ENCODE measurements at places on chromosomes 7 and 10.

DNA sequence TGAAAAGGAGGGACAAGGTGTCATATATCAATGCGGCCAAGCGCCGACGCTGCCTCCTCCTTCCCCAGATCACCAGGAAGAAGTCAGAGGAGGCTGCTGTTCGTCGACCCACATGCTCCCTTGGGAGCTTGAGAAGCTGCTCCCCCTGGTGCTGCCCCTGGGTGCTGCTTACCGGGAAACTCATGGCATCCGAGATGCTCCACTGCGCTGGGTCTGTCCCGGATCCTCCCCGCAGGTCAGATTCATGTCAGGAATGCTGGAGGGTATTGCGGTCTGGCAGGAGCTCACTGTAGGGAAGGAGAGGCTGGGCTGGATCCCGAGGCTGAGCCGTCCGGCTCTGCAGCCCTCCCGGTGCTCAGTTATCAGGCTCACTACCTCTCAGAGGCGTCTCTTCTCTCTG, 123.7 kb upstream of the FAM20C start:
- no peak for DNase-seq

- DNase-seq = no peak
Observed at GRCh38 chr7:91559947-91560346, 295.7 kb downstream of the FZD1 start.

- DNase-seq = peak; percentile 69
Observed at GRCh38 chr7:92246360-92247101, 757 bp downstream of the ANKIB1 start.

DNA sequence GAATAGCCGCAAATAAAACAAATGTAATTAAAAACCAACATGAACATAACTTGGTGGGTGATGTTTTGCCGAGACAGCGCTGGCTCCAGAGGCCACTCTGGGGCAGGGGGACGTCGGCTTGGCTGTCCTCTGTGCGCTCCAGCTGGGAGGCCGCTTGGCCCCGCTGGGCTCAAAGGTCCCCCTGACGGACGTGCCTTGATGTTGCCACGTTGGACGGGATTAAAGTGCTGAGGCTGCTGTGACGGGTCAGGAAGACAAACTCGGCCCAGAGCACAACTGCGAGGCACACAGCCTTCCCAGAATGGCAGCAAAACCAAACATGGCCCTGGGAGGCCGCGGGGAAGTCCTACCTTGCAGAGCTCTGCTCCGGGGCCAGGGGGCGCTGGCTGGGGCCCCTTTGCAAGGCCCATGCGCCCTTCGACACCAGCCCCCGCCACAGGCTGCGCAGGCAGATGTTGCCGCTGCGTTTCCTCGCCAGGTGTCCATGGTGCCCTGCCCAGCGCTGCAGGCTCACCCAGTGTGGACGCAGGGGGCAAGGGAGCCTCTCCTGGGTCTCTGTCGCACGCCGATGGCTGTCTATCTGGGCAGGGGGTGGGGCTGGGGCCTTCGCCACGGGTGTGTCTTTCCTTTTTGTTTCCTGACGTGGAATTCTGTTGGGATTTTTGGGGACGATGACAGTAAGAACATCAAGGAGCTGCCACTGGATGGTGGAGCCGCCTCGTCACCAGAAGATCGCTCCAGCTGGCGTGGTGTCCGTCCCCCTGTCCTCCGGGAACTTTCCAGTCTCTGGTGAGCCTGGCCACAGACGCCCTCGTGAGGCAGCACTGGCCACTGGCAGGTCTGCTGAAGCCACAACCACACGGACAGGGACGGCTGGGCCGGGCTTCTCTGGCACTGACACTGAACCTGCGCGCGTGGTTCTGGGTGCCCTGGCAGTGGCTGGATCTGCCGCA, 99.6 kb upstream of the DIP2C start:
- DNase-seq = peak; percentile 15

DNA sequence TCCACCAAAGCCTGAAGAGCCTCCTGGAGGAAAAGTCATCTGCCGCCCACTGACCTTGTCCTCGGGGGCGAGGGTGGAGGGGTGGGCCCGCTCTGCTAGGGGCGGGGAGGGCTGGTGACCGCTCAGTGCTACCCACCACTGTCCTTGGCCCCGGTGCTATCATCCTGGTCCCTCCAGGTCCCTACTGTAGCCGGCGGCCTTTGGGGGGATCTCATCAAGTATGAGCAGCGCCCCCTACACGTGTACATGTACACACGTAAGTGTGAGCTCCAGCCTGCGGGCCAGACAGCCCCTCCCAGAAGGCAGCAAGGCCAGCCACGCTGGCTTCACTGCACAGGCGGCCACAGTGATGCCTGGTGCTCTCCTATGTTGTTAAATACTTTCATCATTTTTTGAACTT, 19.6 kb downstream of the TTYH3 start:
- DNase-seq = no peak

DNA sequence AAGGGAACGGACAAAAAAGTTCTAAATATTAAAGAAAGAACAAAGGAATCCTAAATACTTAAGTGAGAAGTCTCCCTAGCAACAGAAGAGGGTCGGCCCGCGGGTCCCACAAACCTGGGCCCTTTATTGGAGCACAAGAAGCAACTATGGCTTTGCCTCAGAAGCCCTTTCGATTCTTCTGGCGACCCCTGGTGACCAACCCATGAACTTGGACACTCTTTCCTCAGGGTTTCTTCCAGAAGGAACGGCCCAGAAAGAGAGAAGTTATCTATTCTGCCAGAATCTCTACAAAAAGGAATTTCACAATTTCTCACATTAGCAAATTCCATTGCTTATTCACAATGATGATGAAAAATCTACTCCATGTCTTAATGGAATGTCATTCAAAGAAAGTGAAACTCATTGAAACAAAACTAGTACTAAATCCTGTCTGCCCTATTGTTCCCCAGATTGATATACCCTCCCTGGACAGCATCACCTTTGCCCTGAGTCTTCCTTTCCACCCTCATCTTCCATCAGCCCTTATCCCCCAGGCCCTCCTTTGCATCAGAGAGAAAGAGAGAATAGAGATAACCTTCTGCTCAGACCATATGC, 43.7 kb downstream of the CPVL start:
- DNase-seq = peak; percentile 79

DNA sequence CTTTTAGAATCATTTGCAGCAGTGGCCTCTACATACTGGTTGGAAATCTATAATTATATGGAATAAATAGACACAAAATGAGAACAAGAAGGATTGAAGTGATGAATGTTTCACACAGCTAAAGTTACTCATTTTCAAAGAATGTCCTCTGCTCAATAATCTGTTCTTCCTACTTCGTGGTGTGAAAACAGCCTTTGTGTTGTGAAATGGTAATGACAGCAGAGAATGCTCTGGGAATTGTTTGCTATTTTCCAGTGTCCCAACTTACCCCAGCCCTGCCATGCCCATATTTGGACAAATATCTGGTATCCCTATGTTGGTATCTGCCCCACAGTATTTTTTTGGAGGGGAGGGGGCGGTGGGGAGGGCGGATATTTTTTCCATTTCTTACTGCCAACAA, 130.4 kb downstream of the GLI3 start:
- DNase-seq = no peak

- DNase-seq = no peak
Observed at GRCh38 chr10:132890301-132890700, 52.1 kb downstream of the CFAP46 start.

GRCh38 chr10:84114088-84114667, 25.1 kb upstream of the GHITM start:
- no peak for DNase-seq

GRCh38 chr7:69568266-69568665, 30.0 kb upstream of the AUTS2 start:
- DNase-seq = no peak

GRCh38 chr10:22931948-22932347, 4.1 kb downstream of the ARMC3 start:
- no peak for DNase-seq

GRCh38 chr10:18658271-18659124, 733 bp upstream of the ARL5B start:
- DNase-seq = no peak

DNA sequence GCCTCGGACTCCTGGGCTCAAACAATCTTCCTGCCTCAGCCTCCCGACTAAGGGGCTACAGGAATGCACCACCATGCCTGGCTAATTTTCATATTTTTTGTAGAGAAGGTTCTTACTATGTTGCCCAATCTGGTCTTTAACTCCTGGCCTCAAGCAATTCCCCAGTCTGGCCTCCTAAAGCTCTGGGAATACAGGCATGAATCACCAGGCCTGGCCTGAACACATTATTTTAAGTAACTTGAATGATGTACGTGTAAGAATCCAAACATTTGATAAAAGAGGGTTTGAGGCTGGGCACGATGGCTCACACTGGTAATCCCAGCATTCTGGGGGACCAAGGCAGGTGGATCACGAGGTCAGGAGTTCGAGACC, 13.0 kb upstream of the BAMBI start:
- DNase-seq = no peak

DNA sequence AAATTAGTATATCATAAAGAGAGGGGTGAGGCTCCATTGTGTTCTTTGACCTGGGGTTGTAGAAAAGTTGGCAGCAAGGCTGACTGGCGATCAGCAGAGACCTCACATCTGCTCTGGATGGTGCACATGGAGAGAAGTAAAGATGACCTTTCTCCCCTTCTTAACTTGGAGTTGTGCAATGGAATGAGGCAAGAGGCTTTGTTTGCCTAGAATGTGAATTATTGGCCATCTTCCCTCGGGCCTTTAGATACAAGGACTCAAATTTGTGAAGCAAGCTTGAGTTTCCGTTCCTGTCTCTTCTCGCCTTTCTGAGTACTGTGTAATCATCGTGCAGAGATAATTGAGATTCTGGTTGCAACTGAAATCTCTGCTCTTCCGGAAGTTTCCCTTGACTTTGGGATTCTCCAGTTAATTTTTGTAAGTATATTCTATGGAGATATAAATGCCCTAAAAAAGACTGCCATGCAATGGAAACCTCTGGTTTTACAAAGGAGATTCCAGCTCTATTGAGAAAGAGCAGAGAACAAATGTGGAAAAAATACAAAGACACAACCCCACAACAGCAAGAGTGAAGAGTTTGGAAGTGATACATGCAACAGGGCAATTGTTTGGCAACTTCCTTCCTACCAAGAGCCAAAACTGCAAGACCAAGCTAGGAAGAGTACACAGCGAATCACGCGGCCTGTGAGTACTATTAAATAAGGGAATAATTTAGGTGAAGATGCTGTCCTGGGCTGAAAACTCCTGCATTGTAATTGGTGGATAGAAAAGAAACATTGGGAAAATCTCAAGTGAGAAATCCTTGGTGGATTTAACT, 542.3 kb upstream of the NRP1 start:
- DNase-seq = no peak

GRCh38 chr7:4835398-4836205, 26.2 kb downstream of the PAPOLB start:
- no peak for DNase-seq

DNA sequence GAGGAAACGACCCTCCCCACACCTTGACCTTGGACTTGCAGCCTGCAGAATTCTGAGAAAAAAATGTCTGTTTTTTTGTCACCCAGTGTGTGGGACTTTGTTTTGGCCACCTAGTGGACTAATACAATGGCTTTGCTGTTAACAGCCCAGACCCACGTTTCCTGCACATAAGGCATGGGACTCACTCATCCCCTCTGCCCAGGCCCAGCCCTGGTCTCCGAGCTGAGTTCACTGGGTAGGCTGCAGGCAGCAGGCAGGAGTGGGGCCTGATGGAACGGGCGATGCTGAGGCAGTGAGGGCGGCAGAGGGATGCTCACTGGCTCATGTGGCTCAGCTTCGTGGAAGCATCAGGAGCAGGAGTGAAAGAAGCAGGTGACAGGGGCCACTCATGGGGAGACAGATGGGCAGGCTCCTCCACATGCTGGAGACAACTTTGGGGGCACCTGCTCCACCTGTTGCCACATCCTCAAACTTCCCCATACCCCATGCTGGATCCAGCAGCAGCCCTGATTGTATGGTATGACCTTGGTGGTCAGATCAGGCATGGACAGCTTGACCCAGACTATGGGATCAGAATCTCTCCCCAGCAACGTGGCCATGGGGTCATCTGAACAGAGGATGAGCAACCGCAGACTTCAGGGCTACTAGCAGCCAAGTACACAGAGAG, 65.8 kb upstream of the ANTXRL start:
- DNase-seq = no peak

GRCh38 chr10:50556237-50557120, 67.3 kb downstream of the SGMS1 start:
- DNase-seq = no peak

DNA sequence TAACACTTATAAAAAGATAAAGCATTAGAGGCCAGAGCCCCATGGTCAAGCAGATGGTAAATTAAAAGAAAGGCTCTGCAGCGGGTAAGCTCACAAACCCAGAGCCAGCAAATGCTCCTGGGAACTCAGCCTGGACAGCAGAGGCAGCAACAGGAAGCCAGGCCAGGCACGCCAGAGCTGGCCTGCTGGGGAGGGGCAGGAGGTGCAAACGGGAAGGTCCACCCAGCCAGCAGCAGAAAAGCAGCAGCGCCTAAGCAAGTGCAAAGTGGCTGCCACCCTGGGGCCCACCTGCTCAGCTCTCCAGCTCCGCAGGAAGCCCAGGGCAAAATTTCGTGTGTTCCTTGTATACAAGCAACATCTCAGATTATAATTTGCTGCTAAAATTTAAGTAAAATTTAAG, 82.7 kb upstream of the GPR22 start:
- no peak for DNase-seq

DNA sequence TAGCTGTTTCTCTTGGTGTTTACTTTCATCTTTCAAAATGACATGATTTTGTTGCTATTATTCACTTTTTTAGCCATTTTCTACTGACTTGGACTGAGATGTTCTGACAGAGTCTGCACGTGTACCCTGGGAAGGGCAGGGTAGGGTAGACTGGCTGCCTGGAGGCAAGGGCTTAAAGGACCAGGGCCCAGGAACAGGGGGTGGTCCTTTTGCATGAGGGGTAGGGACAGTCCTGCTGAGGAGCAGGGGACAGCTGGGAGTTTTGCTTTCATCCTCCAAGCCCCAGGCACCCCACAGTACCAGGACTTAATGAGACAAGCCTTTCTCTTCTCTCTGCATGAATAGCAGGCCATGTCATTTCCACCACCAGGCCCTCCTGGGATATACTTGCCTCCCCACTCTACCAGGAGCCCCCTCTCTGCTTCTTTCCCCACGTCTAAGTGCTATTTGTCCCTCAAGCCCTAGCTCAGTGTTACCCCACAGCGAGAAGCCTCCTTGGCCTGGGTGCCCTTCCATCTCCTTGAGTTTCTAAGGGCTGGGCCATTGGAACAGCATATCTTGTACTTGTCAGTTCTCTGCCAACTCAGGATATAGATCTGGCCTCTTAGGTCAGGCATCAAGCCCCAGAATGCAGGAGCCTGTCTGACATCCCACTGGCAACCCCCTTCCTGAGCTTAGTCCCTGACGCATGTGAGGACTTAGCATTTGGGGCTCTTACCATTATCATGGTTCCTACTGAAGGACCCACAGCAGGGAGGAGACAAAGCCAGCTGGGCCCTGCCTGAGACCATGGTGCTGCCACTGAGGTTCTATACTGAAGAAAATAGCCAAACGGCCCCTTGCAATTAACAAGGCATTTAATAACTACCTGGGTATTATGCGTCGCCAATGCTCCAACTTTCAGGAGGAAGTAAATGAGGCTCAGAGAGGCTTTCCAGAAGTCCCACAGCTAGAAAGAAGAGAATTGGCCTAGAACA, 78.4 kb upstream of the UNC5B start:
- no peak for DNase-seq
